Stimulated activated CD4-positive, alpha-beta T cell treated with anti-CD3 and anti-CD28 coated beads, Interleukin-4, amount 100 ng/mL, for 1 hour (primary cell): ENCODE measurements at places on chromosomes 11 and 22.

DNA sequence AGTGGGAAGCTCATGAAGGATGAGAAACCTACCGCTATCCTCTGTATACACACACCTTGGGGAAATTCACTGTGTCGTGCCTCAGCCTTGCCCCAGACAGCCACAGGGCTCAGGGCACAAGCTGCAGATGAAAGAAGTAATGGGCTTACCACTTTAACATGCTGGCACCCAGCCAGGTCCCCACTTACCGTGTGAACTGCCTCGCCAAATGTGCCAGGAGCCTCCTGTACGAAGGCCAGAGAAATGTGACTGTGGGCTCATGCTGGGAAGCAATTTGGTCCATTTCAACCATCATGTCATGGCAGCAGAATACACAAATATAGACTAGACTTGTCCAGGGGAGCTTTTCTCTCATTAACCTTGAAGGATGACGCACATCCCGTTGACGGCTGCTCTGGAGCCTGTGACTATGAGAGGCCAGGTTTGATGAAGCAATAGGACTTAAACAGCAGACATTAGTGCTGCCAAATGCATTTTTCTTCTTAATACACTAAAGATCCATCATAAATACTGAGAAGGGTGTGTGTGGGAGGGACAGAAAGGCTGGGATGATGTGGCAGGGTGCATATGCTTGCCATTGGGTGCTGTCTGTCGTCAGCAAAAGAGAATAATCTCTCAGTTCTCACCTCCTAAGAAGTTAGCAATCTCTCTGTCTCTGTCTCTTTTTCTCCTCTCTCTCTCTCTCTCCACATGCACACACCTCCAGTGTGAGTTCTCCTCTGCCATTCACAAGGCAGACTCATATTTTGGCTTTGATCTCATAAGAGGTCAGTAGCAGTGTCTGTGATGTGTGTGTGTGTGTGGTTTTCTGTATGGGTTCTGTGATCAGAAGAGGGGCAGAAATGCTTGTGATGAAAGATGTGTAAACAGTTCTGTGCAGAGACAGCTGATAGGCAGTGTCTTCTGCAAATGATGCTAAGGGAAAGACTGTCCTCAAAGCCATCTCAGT lies 142.4 kb downstream of the KIRREL3 start:
- DNase-seq = no peak

DNA sequence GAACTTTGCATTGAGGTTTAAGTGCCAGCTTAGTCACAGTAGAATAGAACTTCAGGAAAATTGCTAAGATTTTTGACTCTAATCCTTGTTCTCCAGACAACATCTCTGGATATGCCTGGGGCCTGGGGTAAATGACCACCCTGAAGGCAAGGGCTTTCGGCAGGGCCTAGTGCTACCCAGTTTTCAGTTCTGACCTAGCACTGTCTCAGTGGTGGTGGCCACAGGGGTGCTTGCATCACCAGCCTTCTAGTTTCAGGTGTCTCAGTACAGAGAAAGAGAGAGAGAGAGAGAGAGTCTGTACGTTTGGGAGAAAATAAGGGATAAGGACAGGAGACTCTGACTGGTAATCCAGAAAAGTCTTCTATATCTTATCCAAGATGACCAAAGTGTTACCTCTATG lies 890.5 kb downstream of the JRKL start:
- DNase-seq = no peak

DNA sequence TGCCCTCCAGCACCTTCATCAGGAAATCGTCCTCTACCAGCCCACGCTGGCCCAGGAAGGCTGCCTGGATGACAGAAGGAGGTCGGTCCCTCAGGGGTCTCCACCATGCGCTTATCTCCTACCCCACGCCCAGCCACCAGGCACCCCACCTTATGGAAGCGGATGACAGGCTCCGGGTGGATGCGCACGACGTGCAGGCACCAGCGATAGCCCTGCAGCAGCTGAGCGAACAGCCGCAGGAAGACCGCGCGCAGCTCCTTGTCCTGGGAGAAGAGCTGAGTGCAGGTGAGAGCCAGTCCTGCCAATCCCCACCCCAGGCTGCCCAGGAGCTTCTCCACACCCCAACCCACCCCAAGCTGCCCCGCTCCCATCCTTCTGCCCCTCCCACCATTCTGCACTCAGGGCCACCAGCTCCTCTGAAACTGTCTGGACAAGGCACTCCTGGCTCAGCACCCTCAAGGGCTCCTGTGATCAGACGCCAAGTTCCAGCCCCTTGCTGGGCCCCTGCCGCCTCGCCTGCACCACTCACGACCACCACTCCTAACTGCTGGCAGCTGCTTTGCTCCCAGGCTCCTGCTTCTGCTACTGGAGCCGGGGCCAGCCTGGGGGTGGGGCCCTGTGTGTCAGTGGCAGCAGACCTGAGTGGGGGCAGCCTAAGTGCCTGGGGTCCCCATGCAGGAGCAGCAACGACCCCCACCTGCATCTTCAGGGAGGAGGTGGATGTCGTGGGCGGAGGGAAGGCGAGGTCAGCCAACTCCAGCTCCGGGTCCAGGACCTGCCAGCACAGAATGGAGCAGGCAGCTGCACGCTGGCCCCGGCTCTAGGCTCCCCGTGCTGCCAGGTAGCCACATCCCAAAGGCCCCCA lies 9.5 kb downstream of the SBF1 start:
- DNase-seq = no peak

DNA sequence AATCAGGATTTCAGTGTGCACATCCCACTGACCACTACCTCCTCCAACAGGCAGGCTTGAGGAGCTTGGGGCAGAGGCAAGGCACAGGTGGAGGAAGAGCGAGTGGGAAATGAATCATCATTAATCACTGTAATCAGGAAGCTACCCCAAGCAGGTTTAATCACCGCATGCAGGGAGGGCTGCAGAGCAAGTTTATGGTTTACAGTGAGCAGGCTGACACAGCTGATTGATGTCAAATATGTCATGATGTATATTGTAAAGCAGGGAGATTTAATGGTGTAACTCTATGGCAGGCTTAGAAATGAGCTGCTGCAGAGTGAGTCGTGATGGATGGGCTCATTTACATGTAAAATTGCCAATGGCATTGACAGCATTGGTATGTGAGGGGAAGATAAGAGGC lies 441.0 kb downstream of the NTM start:
- DNase-seq = no peak

- DNase-seq = no peak
Measured at GRCh38 chr22:24187731-24188644, 6.7 kb downstream of the SUSD2 start.

DNA sequence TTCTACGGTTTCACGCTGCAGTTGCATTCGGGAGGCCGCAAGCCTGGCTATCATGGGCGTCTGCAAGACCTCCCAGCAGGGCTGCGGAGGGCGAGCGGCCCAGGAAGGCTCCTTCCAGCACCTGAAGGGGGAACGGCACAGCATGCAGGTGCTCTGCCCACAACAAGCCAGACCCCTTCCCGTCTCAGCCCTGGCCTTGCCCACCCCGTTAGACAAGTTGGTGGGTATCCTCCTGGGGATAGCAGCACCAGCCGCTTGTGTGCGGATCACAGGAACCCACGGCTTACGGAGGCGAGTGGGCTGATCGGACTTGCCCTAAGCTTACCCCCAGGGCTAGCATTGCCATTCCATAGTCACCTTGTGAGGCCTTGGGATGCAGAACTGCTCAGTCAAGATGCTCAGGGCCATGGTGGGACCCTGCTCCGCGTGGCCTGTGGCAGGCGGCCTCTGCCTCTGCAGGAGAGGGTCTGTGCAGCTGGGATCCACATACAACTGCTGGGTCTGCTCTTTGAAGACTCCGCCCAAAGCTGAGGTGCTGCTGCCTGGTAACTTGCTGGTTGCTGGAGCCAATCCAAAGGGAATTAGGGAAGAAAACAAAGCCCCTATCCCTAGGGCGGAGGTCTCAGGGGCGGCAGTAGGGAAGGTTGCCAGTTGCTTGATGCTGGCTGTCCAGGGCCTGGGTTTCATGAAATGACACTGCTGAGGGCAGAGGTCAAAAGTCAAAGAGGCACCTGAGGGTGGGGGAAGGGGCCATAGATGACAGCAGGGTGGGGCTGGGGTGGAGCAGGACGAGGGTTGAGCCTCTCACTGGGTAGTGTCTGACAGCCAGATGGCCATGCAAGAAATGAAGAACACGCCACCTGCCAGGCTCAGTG lies 1.4 kb upstream of the OSBPL5 start:
- DNase-seq = no peak

DNA sequence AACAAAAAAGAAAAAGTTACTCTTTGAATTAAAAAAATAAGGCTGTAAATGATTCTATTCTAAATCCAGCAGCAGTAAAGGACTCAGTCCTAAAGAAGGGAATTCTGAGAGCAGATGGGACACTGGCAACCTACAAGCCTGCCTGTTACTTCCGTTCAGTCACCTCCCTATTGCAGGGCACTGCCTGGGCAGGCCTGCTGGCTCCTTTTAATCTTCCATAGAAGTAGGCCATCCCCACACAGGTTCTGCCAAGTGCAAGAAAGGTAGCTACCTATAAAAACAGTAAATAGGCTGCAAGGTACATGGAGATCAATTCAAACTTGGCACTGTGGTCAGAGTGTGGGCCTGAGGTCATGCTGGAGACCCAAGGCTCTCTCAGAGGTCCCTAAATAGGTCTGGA lies 136.4 kb downstream of the TRIM44 start:
- DNase-seq = no peak

- DNase-seq = no peak
Measured at GRCh38 chr11:38968951-38969350, 2370.9 kb upstream of the RAG2 start.

DNA sequence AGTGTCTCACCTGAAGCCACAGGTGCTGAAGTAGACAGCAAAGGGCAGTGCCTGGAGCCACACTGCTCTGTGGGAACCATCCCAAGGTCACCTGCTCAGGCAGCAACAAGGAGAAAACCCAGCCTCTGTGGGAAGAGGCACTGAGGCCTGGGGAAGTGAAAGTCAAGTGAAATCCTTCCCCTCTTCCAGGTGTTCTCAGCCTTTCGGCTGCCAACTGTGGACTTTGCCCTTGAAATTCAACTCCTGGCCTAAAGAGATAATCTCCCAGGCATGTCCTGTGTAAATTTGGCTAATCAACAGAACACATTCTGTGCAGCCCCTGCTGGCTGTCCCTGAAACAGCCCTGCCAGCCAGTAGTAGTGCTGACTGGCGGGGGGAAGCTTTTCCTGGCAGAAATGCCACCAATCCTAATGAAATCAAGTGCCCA lies 112.1 kb downstream of the RPL27A start:
- DNase-seq = no peak

- DNase-seq = no peak
Measured at GRCh38 chr22:49347376-49347775, 480.3 kb downstream of the BRD1 start.
